ENCODE measurements at places on chromosomes 3 and 15. TPM values are rescaled to one million over a fixed set of nuclear protein-coding genes. Genes with fewer than 3 reads are reported as not detected.

IGSF11 gene
- 0.22 TPM for total RNA-seq

DNA sequence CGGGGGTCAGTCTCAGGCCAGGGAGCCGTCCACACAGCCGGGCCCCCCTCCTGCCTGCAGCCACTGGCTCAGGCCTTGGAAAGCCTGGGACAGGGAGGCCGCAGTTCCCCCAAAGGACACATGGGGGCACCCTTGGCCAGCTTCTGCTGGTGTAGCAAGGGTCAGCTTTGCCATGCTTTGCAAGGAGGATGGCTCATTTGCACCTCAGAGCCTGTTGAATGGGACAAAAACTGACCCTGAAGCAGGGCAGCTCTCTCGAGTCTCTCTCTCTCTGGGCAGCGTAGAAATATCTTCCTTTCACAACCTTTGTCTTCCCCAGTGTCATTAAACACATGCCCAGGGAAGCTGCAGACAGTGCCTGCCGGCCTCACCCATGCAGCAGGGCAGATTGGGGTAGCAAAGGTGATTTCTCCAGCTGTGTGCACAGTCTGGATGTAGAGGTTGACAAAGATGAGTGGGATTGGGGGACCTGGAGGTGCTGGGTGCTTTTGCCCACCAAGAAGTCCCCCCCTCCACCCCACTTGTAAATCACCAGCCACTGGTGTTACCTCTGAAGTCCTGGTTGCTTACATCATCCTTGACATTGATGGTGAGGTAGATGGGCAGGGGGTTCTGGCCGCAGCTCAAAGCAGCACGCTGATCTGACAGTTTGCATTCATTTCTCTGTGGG is 17.4 kb upstream of the EHD4 start:
- DNase-seq, result peak; percentile 93

- peak; percentile 30 for DNase-seq
These were observed 976 bp upstream of the ABTB1 start for GRCh38 chr3:127671523-127672428.

DNA sequence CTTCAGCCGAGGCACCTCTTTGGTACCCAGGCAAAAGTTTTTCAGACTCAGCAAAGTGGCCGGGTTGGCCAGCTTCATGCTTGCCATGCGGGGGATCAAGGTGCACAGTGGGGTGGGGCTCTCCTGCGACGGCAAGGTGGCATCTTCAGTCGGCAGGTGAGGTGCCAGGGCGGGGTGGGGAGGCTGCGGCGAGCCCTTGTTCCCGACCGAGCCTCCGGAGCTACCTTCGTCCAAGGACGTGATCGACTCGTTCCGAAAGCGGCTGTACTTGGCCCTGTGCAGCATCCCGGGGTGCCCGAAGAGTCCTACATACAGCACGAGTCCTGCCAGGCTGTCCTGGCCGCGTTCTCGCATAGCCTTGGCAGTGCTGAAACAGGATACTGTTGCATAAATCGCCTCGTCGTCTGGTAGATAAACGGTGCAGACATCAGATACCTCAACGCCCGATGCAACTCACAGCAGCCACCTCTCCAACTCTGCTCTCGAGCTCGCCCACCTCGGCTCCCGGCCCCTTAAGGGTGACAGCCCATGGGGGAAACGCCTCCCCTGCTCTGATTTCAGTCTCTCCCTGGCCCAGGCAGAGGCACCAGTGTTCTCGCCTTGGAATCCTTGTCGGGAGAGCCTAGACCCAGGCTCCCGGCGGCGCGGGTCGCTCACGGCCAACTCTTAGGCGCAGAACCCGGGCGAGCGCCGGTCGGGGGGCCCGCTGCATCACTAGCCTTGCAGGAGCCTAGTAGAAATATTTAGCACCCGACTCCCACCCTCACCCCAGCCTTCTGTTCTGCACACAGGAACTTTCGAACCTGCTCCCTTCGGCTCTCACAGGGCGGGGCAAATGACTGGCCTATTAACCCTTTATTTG is 826 bp downstream of the SHC4 start:
- no peak for DNase-seq

GNB4 gene
- 10.4 TPM for total RNA-seq

DNA sequence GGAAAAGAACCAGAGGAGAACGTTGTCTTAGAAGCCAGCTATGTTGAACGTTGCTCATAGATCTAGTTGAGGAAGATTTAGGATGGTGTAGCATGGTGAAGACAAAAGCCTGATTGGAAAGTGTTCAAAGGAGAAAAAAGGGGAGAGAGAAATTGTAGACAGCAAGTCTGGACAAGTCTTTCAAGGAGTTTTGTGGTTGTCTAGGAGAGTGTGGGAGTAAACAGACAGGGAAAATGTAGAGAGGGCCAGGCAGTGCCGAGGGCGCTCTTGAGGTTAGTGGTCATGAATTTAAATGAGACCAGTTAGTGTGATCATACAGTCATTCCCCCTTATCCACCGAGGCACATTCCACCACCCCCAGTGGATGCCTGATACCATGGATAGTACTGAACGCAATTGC is 167.5 kb upstream of the IL12A start:
- no peak for DNase-seq

SLC28A1 gene
- 0.80 TPM for total RNA-seq
